ENCODE measurements at places on chromosomes 7 and 10.

GRCh38 chr10:32887481-32887880 is 70.5 kb downstream of the ITGB1 start:
- no peak for DNase-seq

GRCh38 chr7:27897001-27897400 is 157.0 kb downstream of the TAX1BP1 start:
- DNase-seq, result no peak

- DNase-seq, result no peak
These were observed 2.0 kb upstream of the ANLN start for GRCh38 chr7:36387435-36388231.

DNA sequence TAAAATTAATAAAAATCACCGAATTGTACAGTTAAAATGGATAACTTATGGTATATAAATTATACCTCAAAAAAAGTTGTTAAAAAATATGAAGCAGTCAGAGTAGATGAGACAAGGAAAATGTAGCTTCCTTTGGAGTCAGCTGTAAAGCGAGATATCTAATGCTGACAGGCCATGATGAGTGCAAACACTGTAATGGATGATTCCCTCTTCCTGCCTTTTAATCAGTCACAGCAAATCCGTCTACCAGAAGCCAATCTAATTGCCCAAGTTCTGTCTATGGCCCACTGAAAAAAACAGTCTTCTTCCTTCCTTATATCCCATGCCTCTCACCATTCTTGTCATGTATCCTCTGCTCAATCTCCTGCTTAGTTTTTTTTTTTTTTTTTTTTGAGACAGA is 59.9 kb upstream of the DNAJB12 start:
- DNase-seq, result no peak

DNA sequence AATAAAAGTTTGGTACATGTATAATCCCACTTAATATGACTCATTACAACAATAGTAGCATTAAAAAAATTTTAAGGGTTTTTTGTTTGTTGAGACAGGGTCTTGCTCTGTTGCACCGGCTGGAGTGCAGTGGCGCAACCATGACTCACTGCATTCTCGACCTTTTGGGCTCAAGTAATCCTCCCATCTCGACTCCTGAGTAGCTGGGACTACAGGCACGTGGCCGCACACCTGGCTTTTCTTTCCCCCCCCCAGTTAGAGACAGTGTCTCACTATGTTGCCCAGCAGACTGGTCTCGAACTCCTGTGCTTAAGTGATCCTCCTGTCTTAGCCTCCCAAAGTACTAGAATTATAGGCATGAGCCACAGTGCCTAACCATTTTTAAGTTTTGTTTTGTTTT is 40.7 kb downstream of the KMT2C start:
- no peak for DNase-seq

DNA sequence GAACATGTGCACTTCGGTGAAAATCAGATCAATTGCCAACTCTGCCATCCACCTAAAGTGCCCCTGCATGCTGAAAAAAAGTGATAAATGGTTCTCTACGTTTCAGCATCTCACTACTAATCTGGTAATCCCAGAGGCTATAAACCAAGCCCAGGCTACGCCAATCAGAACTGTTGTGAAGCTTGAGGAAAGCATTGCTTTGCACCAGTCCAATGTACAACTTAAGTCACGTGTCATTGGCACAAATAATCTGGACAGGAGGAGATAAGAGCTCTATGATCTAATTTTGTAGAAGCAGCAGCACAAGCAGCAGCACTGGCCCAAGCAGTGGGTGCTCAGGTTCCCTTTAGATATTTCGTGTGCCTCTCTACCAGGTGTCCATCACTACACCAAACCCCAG is 4.4 kb upstream of the EGR2 start:
- DNase-seq, result no peak

DNA sequence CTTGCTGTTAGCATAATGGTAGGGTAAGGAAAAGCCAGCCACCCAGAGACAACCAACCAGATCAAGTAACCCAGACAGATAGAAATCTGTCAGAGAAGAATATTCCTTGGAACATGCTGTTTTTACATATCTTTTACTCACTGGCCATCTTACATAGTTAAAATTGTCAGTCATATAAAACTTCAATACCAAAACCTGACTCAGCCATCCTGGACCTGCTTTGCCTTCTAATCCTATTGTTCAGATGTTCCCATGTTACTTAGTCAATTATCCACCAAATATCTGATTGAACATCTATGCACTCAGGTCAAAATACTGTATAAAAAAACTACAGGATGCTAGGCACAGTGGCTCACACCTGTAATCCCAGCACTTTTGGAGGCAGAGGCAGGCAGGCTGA is 466.5 kb upstream of the NRP1 start:
- DNase-seq, result no peak

- no peak for DNase-seq
These were observed 97.2 kb downstream of the RALA start for GRCh38 chr7:39720586-39720985.

DNA sequence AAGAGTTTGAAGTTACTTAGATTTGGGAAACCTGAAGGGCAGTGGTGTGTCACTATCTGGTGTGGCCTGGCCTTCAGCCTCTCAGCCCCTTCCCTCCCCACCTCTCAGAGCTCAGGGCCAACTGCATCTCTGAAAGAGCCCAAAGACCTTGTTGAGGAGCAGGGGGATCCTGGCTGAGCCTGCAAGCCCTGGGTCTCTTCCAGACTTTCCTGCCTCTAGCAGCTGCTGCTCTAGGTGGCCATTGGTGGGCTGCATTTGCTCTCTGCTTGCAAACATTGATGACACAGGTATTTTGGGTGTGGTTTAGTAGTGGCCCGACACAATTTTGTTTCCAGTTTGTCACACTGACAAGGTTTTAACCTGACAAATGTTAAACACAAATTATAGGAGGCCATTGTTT is 3.1 kb upstream of the UPP1 start:
- no peak for DNase-seq

DNA sequence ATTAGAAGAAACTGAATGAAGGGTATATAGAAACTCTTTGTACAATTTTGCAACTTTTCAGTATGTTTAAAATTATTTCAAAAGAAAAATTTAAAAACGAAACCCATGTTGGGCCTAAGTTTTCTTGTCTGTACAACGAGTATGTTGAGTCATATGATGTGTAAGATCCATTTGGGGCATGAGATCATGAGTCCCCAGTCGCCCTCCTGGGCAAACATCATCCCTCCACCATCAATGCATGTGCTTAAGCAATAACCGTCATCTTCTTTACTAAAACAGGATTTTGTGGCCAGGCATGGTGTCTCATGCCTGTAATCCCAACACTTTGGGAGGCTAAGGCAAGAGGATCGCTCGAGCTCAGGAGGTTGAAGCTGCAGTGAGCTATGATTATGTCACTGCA is 54.2 kb upstream of the CDCA7L start:
- no peak for DNase-seq

- no peak for DNase-seq
These were observed 91.8 kb downstream of the ARHGAP12 start for GRCh38 chr10:31836569-31837406.

- DNase-seq, result no peak
These were observed 4.4 kb upstream of the PDLIM1 start for GRCh38 chr10:95295031-95295755.

Measured in activated naive CD4-positive, alpha-beta T cell (primary cell).